Activated naive CD4-positive, alpha-beta T cell treated with anti-CD3 and anti-CD28 coated beads, Interleukin-2, amount 50 U/mL, for 72 hours (primary cell): ENCODE measurements at places on chromosomes 2 and 18.

GRCh38 chr2:44580875-44581515 lies 219.2 kb downstream of the CAMKMT start:
- DNase-seq = no peak

DNA sequence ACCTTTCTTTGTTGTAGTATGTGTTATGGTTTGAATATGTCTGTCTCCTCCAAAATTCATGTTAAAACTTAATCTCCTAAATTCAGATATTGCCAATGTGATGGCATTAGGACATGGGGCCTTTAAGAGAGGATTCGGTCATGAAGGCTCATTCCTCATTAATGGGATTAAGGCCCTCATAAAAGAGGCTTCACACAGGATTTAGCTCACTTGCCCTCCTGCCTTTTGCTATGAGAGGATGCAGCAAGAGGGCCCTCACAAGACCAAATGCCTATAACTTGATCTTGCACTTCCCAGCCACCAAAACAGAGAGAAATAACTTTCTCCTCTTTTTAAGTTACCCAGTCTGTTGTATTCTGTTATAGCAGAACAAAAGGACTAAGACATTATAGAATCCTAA lies 19.7 kb downstream of the ZBTB14 start:
- no peak for DNase-seq

GRCh38 chr2:176163672-176164056 lies 6.6 kb downstream of the HOXD3 start:
- DNase-seq = no peak

DNA sequence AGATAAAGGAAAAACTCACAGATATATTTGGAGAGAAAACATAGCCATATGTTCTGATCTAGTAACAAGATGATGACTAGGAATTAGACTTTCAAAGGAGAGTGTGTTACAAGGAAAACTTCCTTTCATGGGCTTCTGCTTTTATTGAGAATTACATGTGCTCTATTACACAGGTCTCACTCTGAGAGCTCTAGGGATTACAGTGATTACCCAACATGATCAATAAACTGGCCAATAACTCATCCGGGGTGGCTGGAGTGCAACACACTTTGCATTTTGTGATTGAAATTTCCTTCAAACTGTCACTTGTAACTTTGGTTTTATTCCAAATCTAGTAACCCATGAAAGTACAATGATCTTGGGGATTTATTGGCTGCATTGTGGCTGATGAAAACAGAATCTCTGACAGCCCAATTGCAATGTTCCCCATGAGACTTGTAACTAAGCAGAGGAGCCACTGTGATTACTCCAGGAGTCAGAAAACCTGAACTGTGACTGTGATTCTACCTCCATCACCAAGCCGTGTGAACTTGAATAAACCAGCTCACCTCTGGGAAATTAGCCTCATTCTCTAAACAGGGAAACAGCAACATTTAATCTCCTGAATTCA lies 40.2 kb upstream of the LRRC30 start:
- no peak for DNase-seq

DNA sequence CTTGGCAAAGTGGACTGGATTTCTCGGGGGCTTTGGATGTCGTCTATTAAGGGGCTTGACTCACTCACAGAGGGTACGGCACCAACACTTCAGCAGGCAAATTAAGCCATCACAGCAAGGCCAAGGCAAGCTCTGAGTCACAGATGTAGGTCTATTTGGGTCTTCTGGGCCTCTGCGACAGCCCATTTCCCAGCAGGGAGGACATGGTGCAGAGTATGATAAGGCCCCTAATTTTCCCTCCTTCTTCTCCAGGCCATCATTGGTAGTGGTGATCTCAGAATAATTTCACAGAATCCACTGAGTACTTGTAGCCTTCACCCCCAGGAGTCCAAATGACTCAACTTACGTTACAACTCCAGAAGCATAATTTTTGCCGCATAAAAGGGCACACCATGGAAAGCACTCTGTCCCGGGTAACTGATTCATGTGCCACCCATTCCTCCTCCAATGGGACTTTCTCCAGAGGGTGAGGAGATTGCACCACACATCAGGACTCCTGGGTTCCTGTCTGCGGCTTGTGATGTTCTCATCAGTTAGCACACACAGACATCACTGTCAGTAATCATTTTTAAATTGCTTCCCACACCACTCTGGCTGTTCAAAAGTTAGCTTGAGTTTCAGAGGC lies 164.9 kb downstream of the TXNL1 start:
- no peak for DNase-seq

DNA sequence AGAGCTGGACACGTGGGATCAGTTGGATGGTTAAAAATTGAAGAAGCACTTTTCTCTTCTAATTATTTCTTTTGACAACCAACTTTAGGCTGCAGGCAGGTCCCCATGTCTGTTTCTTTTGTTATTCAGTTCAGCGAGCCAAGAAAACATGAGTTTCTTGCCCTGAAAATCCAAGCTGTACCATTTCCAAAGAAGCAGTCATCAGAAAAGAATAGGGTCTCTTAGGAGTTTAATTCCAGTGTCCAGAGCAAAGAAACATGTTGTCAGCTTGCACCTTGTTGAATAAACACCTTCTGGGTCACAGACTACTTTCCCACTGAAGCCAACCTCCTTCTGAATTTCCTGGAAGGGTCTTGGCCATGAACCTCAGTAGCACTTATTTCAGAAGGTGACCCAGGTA lies 170.5 kb upstream of the COPS8 start:
- no peak for DNase-seq

DNA sequence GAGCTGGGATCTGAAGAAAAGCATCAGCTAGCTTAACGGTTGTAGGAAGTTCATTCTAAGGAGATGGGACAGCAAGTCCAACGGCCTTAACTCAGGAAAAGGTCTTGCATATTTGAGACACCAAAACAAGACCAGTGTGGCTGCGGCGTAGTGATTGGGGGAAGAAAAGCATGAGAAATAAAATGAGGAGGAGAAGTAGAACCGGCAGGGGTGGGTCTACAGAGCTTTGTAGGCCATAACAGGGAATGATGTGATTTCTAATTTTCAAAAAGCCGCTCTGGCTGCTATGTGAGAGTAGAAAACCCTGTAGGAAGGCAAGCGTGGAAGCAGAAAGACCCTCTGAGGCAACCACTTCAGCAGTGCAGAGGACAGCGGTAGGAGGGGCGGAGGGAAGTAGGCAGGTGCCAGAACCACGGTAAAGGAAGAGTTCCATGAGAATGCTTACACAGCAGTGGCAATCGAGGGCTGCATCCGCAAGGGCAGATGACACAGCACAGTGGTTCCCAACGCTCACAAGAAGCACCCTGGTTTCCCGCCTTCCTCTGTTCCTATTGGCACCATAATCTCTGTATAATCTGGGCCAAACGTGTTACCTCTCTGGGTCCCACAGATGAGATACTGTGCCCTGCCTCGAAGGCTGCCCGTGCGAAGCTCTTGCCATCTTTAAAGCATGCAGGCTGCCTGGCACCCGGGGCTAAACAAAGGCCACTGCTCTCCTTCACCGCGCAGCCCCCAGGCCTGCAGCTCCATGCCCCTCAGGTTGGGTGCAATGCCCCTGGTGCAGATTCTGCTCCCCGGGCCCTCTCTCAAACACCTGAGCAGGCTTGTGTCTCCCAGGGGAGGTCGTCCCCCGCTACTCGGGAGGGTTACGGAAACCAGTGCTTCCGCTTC lies 795 bp downstream of the ANKRD39 start:
- DNase-seq = no peak

GRCh38 chr18:21896732-21897336 lies 156.2 kb downstream of the MIB1 start:
- DNase-seq = no peak

GRCh38 chr2:219449609-219450008 lies 15.0 kb downstream of the SPEG start:
- no peak for DNase-seq
